ENCODE measurements at places on chromosomes 5 and 9.

DNA sequence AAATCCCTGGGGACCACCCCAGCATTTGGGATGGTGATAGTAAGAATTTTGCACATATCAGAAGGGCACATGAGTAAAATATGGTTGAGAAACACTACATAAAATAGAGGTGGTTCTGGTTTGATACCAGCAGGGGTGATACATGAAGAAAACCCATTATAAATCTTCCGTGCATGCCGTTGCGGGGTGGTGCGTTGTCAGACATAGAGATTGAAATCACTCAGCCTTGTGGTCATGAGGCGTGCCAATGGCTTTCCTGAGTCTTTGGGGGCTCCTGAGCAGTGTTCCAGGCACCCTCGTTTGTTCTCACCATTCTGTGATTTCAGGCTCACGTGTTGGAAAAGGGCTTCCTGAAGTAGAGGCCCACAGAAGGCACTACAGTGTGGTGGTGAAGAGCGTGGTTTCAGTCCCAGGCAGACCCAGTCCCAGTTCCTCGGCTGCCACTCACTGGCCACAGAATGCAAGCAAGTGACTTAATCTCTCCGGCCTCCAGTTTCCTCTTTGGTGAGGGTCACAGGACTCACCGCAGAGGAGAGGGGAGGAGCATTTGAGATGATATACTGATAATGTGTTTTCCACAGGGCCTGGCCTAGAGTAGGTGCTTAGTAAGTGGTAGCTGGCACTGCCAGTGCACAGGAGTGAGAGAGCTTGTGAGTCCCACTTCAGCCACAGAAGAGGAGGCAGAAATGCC is 20.5 kb upstream of the GLRX start:
- no peak overlapping the region for H3K27ac ChIP-seq
- no peak for DNase-seq
- peaks cover 3% of the 10 kb centered on the region for H3K27me3 ChIP-seq

- no peak for DNase-seq
- H3K4me1 ChIP-seq: peaks cover 16% of the 10 kb centered on the region
- H3K27ac ChIP-seq: no peak overlapping the region
Measured at GRCh38 chr5:95913663-95914062, 48.0 kb downstream of the ELL2 start.

- H3K27me3 ChIP-seq: no peaks in the 10 kb centered on the region
- no peak for DNase-seq
- no peak overlapping the region for H3K4me3 ChIP-seq
- peaks cover 37% of the 10 kb centered on the region for H3K36me3 ChIP-seq
Measured at GRCh38 chr5:172952034-172952511, 7.2 kb upstream of the RPL26L1 start.

- no peaks in the 10 kb centered on the region for H3K27me3 ChIP-seq
- no peak overlapping the region for H3K27ac ChIP-seq
- peaks cover 14% of the 10 kb centered on the region for H3K36me3 ChIP-seq
- no peak for DNase-seq
- H3K4me1 ChIP-seq: no peaks in the 10 kb centered on the region
Measured at GRCh38 chr9:137710704-137711103, 91.9 kb downstream of the EHMT1 start.

GRCh38 chr9:70402213-70402612 is 12.2 kb downstream of the KLF9 start:
- no peak overlapping the region for H3K4me3 ChIP-seq
- H3K27me3 ChIP-seq: no peaks in the 10 kb centered on the region
- H3K27ac ChIP-seq: no peak overlapping the region

DNA sequence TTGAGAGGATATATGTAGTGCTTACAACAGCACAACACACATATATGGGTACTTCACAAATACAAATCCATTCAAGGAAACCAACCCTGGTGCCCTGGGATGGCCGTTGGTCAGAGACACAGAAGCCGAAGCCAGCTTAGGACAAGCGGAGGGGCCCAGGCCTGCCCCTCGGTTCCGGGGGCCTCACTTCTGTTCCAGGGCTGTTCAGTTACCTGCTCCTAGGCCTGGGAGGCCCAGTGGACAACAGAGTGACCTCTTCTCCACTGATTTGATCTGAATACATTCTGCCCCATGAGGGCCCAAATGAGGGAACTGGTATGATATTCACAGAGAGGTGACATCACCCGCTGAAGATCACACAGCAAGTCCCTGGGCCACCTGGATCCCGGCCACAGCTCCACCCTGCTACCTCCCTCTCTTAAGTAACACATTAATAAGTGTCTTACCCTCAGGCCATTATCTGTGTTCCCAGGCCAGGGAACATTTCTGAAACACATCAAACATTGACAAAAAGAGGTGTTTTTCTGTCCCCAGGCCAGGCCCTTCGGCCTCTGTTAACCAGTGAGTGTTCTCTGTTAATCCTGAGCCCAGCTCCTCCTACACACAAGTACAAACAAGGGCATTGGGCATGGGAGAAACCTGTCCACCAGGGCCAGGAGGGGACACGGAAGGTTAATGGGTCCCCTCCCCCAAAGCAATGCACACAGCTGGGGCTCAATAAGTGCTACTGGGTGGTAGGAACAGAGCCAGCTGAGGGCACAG is 4.5 kb upstream of the GRHPR start:
- no peaks in the 10 kb centered on the region for H3K27me3 ChIP-seq
- no peaks in the 10 kb centered on the region for H3K36me3 ChIP-seq
- H3K4me1 ChIP-seq: peaks cover 27% of the 10 kb centered on the region
- no peak overlapping the region for H3K27ac ChIP-seq
- DNase-seq: no peak

DNA sequence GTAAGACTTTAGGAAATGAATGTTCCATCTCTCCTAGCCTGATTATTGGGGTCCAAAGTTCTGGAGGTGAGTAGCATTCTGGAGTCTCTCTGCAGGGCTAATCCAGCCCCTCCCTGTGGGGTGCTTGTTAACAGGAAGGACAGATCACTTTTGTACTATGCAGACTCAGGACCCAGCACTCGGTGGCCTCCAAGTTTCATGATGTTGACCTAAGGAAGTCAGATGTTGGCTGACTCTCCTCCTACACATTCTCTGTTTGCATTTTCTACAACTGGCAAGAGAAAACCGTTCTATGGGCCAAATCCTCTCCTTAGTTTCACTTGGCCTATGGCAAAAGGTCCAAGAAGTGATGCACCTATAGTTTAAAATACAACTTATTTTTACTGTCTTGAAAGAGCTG is 5.5 kb upstream of the PDE8B start:
- no peak for DNase-seq
- no peaks in the 10 kb centered on the region for H3K36me3 ChIP-seq
- no peak overlapping the region for H3K27ac ChIP-seq
- H3K4me1 ChIP-seq: peaks cover 3% of the 10 kb centered on the region
- no peaks in the 10 kb centered on the region for H3K27me3 ChIP-seq

DNA sequence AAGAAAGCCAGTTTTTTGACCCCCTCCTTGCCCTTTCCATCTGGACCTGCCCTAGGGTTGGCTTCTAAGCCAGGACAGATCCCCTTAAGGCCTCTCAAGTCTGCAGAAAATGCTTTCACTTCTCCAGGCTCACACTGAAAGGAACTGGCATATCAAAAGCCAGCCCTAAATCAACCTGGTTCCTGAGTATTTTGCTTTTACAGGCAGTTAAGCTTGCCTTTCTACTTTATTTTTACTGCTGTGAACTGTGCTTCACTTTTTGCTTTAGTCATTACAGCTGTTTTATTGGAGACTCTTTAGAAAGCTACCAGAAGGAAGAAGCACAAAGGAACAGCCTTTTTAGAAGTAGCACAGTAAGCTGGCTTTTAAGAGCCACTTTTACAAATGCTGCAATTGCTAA is 5.0 kb downstream of the TARS1 start:
- H3K4me1 ChIP-seq: no peaks in the 10 kb centered on the region
- H3K27me3 ChIP-seq: no peaks in the 10 kb centered on the region
- no peak overlapping the region for H3K27ac ChIP-seq
- no peak overlapping the region for H3K4me3 ChIP-seq
- no peak for DNase-seq
- peaks cover 78% of the 10 kb centered on the region for H3K36me3 ChIP-seq

- no peak overlapping the region for H3K4me3 ChIP-seq
- H3K4me1 ChIP-seq: no peaks in the 10 kb centered on the region
- H3K36me3 ChIP-seq: no peaks in the 10 kb centered on the region
- no peak overlapping the region for H3K27ac ChIP-seq
- H3K27me3 ChIP-seq: no peaks in the 10 kb centered on the region
- no peak for DNase-seq
Measured at GRCh38 chr5:117286813-117287212, 712.2 kb upstream of the SEMA6A start.

DNA sequence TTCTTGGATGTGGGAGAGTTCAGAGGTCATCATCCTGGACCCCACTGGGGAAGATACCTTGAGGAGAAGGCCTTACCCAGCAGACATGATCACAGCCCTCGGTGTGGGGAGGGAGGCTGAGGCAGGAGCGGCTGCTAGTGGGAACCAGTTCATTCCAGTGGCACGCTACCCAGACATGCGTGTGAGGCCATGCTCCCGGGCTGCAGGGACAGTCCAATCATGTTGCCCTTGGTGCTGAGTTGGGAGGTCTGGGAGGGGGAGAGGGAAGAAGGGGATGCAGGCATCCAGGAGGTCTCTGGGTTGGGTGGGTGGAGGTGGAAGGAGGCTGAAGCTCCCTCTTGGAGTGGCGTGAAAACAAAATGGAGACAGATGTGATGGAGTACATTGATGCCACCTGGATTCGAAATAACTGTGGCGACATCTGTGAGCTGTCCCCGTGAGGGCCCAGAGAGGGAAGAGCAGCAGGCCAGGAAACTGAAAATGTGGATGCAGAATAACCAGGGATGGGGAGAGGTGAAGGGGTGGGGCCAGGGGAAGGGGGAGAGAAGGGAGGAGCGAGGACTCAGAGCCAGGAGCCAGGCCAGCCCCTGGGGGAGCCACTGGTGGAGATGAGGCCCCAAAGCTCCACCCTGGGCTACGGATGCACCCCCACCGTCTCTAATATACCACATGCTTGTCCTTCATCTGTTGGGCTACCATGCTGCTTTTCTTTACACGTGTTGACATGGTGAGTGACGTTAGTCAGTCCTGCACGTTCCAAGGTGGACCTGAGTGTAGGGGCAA is 16.2 kb downstream of the NDUFS6 start:
- H3K27ac ChIP-seq: no peak overlapping the region
- peaks cover 56% of the 10 kb centered on the region for H3K36me3 ChIP-seq

DNA sequence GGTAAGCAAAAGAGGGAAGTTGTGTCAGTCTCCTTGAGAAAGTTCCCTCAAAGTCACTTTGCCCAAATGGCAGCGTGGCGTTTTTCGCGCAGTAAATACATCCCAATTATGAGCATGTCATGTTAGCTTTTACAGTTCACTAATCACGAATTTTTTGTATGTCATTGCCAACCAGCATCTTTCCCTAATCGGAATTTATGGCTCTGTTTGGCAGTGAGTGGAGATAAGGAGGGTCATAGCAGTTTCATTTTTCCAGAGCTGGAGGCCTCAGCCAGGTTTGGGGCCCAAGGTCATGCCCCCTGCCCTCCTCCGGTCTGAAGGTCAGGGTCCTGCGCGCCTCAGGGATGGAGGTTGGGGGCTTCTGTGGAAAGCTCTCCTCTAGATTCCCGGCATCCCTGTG is 50.1 kb downstream of the C5orf15 start:
- H3K4me3 ChIP-seq: no peak overlapping the region
- H3K4me1 ChIP-seq: no peaks in the 10 kb centered on the region
- peaks cover 28% of the 10 kb centered on the region for H3K27me3 ChIP-seq

GRCh38 chr5:33297760-33298216 is 143.0 kb upstream of the TARS1 start:
- peaks cover 2% of the 10 kb centered on the region for H3K4me1 ChIP-seq
- H3K27me3 ChIP-seq: no peaks in the 10 kb centered on the region
- DNase-seq: no peak
- no peak overlapping the region for H3K27ac ChIP-seq

GRCh38 chr5:14901462-14902051 is 30.0 kb upstream of the ANKH start:
- no peak overlapping the region for H3K4me3 ChIP-seq
- DNase-seq: no peak
- no peaks in the 10 kb centered on the region for H3K36me3 ChIP-seq
- no peaks in the 10 kb centered on the region for H3K4me1 ChIP-seq
- H3K27me3 ChIP-seq: no peaks in the 10 kb centered on the region
- H3K27ac ChIP-seq: no peak overlapping the region

DNA sequence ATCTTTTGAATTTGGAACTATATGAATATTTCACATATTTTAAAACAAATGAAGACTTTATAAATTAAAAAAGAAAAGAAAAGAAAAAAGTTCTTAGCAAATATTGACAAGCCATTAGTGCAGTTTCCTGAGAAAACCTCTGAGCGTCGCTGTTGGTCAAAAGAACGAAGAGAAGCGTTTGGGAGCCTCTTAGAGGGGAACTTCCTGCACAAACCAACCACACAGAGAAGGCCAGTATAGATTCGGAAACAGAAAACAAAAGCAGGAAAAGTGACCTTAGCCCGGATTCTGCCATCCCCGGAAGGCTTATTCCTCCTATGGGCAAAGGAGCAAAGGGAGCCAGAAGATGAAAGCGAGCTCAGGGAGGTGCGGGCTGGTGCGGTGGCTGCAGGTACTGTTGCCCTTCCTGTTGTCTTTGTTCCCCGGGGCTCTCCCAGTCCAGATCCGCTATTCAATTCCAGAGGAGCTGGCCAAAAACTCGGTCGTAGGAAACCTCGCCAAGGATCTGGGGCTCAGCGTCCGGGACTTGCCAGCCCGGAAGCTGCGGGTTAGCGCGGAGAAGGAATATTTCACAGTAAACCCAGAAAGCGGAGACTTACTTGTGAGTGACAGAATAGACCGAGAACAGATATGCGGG is at the start of gene PCDHGB2:
TSS of gene PCDHGB2 (plus strand) at position 205 of the 637 bp plus-strand sequence. CDS start at position 347, 142 bp downstream.
- no peaks in the 10 kb centered on the region for H3K4me1 ChIP-seq
- no peak for DNase-seq
- H3K36me3 ChIP-seq: peaks cover 3% of the 10 kb centered on the region
- no peaks in the 10 kb centered on the region for H3K27me3 ChIP-seq

- H3K4me1 ChIP-seq: no peaks in the 10 kb centered on the region
- H3K4me3 ChIP-seq: no peak overlapping the region
- no peak for DNase-seq
Measured at GRCh38 chr5:85681871-85682270, 935.9 kb upstream of the COX7C start.

GRCh38 chr9:99430301-99430700 is 208.2 kb downstream of the SEC61B start:
- H3K27ac ChIP-seq: no peak overlapping the region
- H3K4me3 ChIP-seq: no peak overlapping the region
- H3K27me3 ChIP-seq: no peaks in the 10 kb centered on the region
- DNase-seq: no peak
- no peaks in the 10 kb centered on the region for H3K4me1 ChIP-seq

DNA sequence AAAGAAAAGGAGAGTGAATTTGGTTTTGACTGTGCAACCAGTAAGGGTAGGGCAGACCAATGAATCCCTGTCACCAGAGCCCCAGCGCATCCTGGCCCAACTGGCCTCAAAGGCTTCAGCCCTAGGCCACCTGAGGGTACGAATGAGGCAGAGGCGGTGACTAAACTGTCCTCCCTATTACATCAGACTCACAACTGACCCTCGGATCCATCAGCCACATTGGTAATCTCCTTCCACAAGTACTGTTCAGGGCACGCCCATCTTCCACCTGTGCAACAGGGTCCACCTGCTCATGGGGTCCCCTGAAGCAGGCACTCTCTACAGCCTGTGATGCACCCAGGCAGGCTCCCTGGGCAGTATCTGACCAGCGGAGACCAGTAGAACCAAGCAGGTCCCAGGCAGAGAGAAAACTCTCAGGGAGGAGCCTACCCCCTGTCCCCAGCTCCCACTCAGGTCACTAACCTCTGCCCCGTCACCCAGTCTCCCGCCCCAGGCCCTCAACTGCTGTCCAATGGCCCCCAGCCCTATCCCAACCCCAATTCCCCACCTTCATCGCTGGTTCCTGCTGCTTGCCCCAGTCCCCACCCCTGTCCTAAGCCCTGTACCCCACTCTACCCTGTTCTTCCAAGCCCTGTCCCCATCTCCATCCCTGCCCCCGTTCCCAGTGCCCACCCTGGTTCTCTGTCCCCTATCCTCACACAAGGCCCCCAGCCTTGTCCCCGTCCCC is 904 bp downstream of the EDF1 start:
- no peak for DNase-seq
- H3K27me3 ChIP-seq: no peaks in the 10 kb centered on the region
- peak overlapping the region; percentile 99 for H3K4me3 ChIP-seq
- peaks cover 59% of the 10 kb centered on the region for H3K36me3 ChIP-seq
- peaks cover 7% of the 10 kb centered on the region for H3K4me1 ChIP-seq
